Activated CD4-positive, alpha-beta T cell treated with anti-CD3 and anti-CD28 coated beads, Interleukin-10, Interleukin-2, amounts not matched to agents 100 ng/mL and 50 ng/mL, durations not matched to agents 16 hours and 8 hours (primary cell): ENCODE measurements at places on chromosomes 16 and 17.

- peak; percentile 86 for DNase-seq
Observed at GRCh38 chr17:65100316-65101140, 36.6 kb upstream of the RGS9 start.

GRCh38 chr17:48488548-48489106 is 42.2 kb downstream of the HOXB1 start:
- DNase-seq: no peak

GRCh38 chr17:67165201-67165600 is 79.8 kb downstream of the HELZ start:
- no peak for DNase-seq

GRCh38 chr17:11651089-11651488 is 52.8 kb downstream of the DNAH9 start:
- DNase-seq: no peak

- no peak for DNase-seq
Observed at GRCh38 chr17:76053246-76054111, 18.8 kb downstream of the SRP68 start.

DNA sequence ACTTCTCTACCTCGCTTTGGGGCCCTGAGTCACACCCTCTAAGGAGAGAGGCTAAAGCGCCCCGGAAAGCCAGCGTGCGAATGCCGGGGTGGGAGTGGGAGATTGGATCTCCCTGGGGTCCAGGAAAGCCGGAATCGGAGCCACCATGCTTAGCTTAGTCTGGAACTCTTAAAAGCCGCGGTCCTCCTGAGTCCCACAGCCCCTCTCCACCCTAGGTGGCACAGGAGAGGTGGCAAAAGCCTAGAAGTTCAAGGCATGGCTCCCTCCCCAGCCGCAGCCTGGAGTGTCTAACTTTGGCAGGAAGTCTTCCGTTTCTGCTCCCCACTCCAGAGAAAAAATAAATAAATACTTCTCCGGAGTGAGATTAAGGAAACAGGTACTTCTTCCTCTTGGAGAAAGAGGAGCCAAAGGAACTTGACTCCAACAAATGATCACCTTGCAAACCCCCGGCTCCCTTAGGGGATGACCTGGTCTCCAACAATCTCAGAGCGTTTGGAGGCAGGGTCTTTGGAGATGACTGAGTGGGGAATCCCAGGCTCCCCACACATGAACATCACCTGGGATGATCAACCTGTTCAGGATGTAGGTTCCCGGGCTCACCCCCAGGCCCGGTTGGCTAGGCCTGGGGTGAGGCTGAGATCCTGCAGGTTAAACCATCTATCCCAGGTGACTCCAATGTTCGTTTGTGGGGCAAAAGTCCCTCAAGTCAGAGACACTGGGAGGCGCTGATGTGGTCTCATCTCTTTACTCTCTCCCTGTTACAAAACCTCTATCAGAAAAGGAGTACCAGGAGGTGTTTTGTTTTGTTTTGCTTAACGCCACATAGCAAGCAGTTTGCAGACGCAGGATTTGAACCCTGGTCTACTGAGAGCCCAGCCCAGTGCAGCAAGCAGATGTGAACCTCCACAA is 2.9 kb downstream of the CIITA start:
- DNase-seq: peak; percentile 16
